ENCODE measurements at places on chromosomes 1 and 21.

GRCh38 chr1:162305969-162306368 lies 70.7 kb downstream of the SPATA46 start:
- no peak for DNase-seq
- H3K4me3 ChIP-seq = no peak overlapping the region
- H3K27ac ChIP-seq = no peak overlapping the region
- H3K27me3 ChIP-seq = no peaks in the 10 kb centered on the region

GRCh38 chr1:174764191-174764590 lies 235.6 kb upstream of the CACYBP start:
- H3K4me1 ChIP-seq = peaks cover 13% of the 10 kb centered on the region
- no peak for DNase-seq
- no peak overlapping the region for H3K27ac ChIP-seq
- H3K4me3 ChIP-seq = no peak overlapping the region
- H3K36me3 ChIP-seq = no peaks in the 10 kb centered on the region
- H3K27me3 ChIP-seq = no peaks in the 10 kb centered on the region

DNA sequence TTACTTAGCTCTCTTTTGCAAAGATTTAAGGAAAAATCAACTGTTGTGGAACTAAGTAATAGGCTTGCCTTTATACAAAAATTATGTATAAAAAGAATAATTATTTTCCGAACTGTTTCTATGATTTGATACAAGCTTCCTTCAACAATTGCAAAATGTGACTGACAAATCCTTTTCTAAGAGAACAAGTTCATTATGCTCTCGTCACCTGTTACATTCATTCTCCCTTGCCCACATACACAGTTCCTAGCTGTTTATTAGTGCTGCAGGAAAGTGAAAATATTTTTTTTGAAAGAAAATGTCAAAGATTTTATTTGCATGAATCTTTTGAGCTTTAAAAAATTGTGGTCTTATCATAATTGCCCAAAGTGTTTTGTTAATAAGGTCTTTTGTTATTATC lies 466.2 kb downstream of the USP25 start:
- no peaks in the 10 kb centered on the region for H3K36me3 ChIP-seq
- peak overlapping the region; percentile 68 for H3K27ac ChIP-seq
- H3K4me1 ChIP-seq = peaks cover 19% of the 10 kb centered on the region
- peak overlapping the region; percentile 66 for H3K4me3 ChIP-seq
- DNase-seq = peak; percentile 14

GRCh38 chr21:36879827-36880226 lies 86.6 kb downstream of the HLCS start:
- H3K4me3 ChIP-seq = no peak overlapping the region
- H3K36me3 ChIP-seq = no peaks in the 10 kb centered on the region
- no peak for DNase-seq
- H3K27ac ChIP-seq = no peak overlapping the region
- H3K27me3 ChIP-seq = no peaks in the 10 kb centered on the region

DNA sequence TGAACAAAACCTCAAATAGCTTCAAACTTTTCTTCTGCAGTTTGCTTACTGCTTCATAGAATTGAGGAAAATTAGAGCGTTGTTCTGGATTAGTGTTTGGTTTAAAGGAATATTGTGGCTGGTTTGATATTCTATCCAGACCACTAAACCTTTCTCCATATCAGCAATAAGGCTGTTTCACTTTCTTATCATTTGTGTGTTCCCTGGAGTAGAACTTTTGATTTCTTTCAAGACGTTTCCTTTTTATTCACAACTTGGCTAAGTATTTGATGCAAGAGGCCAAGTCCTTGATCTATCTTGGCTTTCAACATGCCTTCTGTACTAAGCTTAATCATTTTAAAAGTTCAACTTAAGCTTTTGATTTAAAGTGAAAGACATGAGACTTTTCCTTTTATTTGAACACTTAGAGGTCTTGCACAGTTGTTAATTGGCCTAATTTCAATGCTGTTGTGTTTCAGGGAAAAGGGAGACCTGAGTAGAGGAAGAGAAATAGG lies 359.1 kb downstream of the S1PR1 start:
- no peak overlapping the region for H3K27ac ChIP-seq
- DNase-seq = no peak
- H3K27me3 ChIP-seq = no peaks in the 10 kb centered on the region
- H3K36me3 ChIP-seq = no peaks in the 10 kb centered on the region
- no peak overlapping the region for H3K4me3 ChIP-seq

- H3K27ac ChIP-seq = no peak overlapping the region
- no peak overlapping the region for H3K4me3 ChIP-seq
- DNase-seq = no peak
- H3K27me3 ChIP-seq = no peaks in the 10 kb centered on the region
- no peaks in the 10 kb centered on the region for H3K36me3 ChIP-seq
Measured at GRCh38 chr1:175413367-175413766, 220.8 kb upstream of the KIAA0040 start.

DNA sequence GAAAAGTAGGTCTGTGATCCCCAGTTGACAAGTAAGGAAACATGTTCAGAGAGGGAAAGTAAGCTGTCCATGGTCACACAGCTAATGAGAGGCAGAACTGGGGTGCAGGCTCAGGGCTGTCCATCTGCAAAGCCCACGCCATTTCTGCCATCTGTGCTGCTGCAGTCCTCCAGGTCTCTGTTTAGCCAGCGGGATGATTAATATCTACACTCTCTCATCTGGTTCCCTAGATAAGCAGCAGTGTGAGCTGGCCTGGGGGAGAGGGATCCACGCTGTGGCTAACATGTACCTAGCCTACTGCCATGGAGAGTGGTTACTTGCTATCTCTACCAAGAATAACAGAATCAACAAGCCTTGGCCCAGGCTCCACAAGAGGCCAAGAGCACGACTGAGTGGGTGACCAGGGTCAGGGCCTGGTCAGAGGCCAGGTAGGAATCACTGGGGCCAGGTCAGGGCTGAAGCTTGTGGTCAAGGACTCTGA lies 75.2 kb downstream of the TRABD2B start:
- no peaks in the 10 kb centered on the region for H3K4me1 ChIP-seq
- H3K4me3 ChIP-seq = no peak overlapping the region
- no peak overlapping the region for H3K27ac ChIP-seq

DNA sequence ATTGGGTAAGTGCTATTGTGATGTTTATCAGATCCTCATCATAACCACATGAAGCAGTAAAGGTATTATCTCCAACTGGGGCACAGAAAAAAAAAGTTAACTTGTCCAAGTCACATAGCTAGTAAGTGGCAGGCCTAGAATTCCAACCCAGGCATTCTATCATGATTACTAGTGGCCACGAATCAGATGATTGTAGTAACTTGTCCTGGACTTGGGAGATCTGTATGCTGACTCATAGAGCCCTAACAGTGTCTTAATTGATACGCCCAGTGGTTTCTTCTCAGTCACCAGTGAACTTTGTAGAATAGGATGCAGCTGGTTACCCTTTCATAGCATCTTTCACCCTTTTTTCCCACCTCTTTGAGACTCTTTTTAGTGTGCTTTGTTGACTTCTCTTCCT lies 91.1 kb upstream of the UBE2U start:
- no peak overlapping the region for H3K27ac ChIP-seq
- no peaks in the 10 kb centered on the region for H3K27me3 ChIP-seq
- no peaks in the 10 kb centered on the region for H3K4me1 ChIP-seq
- no peak for DNase-seq

DNA sequence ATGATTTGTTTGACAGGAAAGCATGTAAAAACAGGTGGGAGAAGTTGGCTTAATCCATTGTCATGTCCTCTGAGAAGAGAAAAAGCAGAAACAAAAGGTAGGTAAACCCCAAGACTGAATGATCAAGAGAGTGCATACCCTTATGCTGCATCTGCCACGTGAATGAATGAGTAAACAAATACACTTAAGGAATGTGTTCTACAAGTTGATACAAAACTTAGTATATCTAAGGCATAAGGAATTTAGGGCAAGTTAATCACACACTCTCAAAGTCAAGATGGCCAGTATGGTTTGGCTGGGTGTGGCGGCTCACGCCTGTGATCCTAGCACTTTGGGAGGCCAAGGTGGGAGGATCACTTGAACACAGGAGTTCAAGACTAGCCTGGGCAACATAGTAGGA lies 34.2 kb downstream of the HMCN1 start:
- H3K4me3 ChIP-seq = no peak overlapping the region
- no peaks in the 10 kb centered on the region for H3K27me3 ChIP-seq
- no peak for DNase-seq
- no peaks in the 10 kb centered on the region for H3K36me3 ChIP-seq
- H3K4me1 ChIP-seq = no peaks in the 10 kb centered on the region
- no peak overlapping the region for H3K27ac ChIP-seq

GRCh38 chr1:27607239-27607804 lies 3.4 kb upstream of the AHDC1 start:
- no peak for DNase-seq
- no peak overlapping the region for H3K27ac ChIP-seq
- 0 out of 2 replicates have a peak, but pooled peaks cover 7% of the 10 kb centered on the region for H3K27me3 ChIP-seq
- H3K4me3 ChIP-seq = no peak overlapping the region

GRCh38 chr1:75999034-75999433 lies 66.8 kb upstream of the ASB17 start:
- no peaks in the 10 kb centered on the region for H3K27me3 ChIP-seq
- no peak overlapping the region for H3K4me3 ChIP-seq
- H3K4me1 ChIP-seq = no peaks in the 10 kb centered on the region
- no peak overlapping the region for H3K27ac ChIP-seq
- H3K36me3 ChIP-seq = no peaks in the 10 kb centered on the region

DNA sequence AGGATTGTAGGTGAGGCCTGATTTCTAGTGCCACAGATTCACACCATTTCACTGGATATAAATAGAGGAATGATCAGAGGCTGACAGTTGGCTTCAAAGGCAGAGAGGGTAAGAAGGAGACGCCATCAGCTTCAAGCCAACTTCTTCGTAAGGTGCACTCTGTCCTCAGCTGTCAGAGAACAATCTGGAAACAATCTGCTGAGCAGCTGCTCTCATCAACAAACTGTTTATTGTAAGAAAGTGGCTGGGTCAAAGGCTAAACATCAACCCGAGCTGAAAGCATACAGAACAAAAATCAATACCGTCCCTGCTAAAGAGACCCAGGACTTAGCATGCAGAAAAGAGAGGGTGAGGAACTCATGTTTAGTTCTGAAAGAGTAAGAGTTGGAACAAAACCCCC lies 48.2 kb downstream of the HLCS start:
- DNase-seq = no peak
- H3K4me1 ChIP-seq = peaks cover 12% of the 10 kb centered on the region
- H3K27ac ChIP-seq = no peak overlapping the region
- H3K36me3 ChIP-seq = no peaks in the 10 kb centered on the region
- no peaks in the 10 kb centered on the region for H3K27me3 ChIP-seq
- no peak overlapping the region for H3K4me3 ChIP-seq

- no peaks in the 10 kb centered on the region for H3K36me3 ChIP-seq
- no peak overlapping the region for H3K27ac ChIP-seq
- H3K27me3 ChIP-seq = no peaks in the 10 kb centered on the region
Measured at GRCh38 chr1:218475699-218476098, 130.6 kb downstream of the TGFB2 start.

DNA sequence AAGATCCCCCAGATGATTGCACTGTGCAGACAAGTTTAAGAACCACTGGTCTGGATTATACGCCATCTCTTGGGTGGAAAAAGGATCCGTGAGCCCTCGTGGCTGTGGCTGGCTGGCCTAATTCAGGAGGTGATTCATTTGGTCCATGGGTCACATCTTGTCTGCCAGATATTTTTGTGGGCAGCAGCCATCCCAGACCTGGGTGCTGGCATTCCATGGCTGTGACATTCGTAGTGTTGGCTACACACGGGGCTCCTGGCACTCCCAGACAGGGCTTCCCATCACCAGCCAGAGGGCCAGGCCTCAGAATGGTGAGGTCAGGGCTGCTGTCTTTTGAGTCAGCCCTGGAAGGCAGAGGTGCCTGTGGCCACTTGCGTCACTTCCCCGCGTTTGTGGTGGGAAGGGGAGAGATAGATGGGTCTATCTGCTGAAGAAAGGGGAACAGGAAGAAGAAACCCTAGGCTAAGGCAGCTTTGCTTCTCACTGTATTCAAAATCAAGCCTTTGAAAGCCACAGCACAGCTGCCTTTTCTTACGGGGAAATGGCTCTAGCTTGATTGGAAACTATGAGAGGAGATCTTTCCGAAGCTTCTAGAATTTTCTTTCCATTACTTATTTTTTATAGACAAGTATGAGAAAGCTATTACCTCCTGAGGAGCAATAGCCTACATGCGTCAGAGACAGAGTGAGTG lies 32.4 kb downstream of the EIF2D start:
- DNase-seq = no peak
- H3K27me3 ChIP-seq = no peaks in the 10 kb centered on the region
- H3K27ac ChIP-seq = peak overlapping the region; percentile 58
- peaks cover 32% of the 10 kb centered on the region for H3K36me3 ChIP-seq
- no peak overlapping the region for H3K4me3 ChIP-seq

- no peaks in the 10 kb centered on the region for H3K27me3 ChIP-seq
- H3K36me3 ChIP-seq = no peaks in the 10 kb centered on the region
- peaks cover 14% of the 10 kb centered on the region for H3K4me1 ChIP-seq
- no peak for DNase-seq
- H3K4me3 ChIP-seq = peak overlapping the region; percentile 80
Measured at GRCh38 chr1:109282497-109282951, 421 bp downstream of the PSRC1 start.

GRCh38 chr1:160753594-160753993 lies 14.5 kb downstream of the SLAMF7 start:
- no peaks in the 10 kb centered on the region for H3K27me3 ChIP-seq
- no peak for DNase-seq
- peaks cover 41% of the 10 kb centered on the region for H3K36me3 ChIP-seq

DNA sequence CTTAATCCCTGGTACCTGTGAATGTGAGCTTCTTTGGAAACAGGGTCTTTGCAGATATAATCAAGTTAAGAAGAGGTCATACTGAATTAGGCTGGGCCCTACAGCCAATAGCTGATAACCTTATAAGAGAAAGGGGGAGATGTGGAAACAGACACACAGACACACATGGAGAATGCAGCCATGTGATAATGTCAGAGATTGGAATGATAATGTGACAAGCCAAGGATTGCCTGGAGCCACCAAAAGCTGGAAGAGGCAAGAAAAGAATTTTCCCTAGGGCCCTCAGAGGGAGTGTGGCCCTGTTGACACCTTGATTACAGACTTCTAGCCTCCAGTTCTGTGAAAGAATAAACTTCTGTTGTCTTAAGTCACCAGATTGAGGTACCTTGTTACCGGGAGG lies 114.5 kb upstream of the SOD1 start:
- DNase-seq = no peak
- no peaks in the 10 kb centered on the region for H3K4me1 ChIP-seq
- H3K36me3 ChIP-seq = no peaks in the 10 kb centered on the region
- H3K27me3 ChIP-seq = no peaks in the 10 kb centered on the region
- no peak overlapping the region for H3K27ac ChIP-seq

DNA sequence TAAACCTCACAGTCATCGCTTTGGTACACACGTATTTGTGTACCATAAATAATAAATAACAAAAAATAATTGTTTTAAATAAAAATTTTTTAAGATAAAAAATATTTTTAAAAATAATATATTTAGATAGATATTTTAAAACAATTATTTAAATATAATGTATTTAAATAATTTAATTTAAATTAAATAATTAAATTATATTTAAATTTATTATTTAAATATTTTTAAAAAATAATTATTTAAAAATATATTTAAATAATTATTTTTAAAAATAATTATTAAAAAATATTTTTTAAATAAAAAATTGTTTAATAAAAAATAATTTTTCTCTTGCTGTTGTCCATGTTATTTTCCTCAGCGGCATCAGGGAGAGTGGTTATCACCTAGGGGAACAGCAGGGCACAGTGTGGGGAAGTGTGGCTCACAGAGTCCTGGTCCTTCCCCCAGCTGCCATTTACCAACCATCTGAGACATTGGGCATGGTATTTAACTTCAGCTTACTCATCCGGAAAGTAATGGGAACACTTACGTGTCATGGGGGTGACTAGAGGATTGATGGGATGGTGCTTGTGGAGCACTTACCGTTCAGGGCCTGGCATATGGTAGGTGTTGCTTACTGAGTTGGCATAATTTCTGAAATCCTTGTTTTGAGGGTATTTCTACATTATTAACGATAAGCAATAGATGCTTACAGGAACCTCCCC lies 92.9 kb upstream of the TSPAN2 start:
- H3K27me3 ChIP-seq = no peaks in the 10 kb centered on the region
- H3K27ac ChIP-seq = no peak overlapping the region
- no peaks in the 10 kb centered on the region for H3K36me3 ChIP-seq
- no peaks in the 10 kb centered on the region for H3K4me1 ChIP-seq
- H3K4me3 ChIP-seq = no peak overlapping the region
- no peak for DNase-seq
